ENCODE measurements at places on chromosomes 12 and 14.

- DNase-seq, result no peak
These were observed 207.8 kb upstream of the OTX2 start for GRCh38 chr14:57018065-57018464.

DNA sequence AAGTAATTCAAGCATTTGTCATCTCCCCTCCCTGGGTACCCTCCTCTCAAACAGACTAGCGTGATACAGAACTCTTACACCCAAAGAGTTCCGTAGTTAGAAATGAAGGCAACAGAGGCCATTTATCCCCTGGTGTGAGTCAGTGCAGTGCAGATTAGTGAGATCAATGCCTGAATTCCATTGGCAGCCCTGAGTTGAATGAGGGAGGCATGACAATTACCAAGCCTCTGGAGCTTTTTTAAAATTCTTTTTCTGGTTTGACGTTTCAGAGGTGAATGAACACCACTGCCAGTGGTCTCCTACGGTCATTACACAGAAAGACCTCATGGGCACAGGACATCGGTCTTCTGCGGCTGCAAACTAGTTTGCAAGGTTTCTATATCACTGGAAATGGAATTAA is 94.4 kb downstream of the PRIMA1 start:
- DNase-seq, result no peak

GRCh38 chr12:114218136-114218535 is 187.8 kb downstream of the TBX5 start:
- no peak for DNase-seq

DNA sequence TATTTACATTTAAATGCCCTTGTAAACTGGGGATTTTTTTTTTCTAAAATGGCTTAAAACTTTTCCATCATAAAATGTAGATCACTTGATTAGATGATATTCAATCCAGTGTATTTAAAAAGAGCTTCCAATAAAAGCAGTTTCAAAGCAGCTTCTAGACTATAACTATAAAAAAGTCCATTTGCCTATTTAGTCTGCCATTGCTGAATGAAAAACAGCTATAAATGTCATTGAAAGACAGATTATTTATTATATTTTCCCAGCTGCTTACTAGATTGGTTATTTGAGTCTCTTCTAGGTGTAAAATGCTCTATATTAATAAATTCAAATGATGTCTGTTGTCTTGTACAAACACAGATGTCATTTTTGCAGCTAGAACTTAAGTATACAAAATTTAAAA is 414.8 kb downstream of the RMST start:
- DNase-seq, result no peak

- DNase-seq, result no peak
These were observed 53.7 kb downstream of the FOXN4 start for GRCh38 chr12:109255377-109255776.

- DNase-seq, result no peak
These were observed 163.6 kb upstream of the PLEKHG7 start for GRCh38 chr12:92539110-92539749.

GRCh38 chr14:53328841-53329240 is 175.7 kb upstream of the DDHD1 start:
- no peak for DNase-seq

GRCh38 chr12:12081836-12082497 is 11.2 kb downstream of the BCL2L14 start:
- DNase-seq, result no peak

GRCh38 chr12:573232-573631 is 90.0 kb downstream of the NINJ2 start:
- DNase-seq, result no peak

DNA sequence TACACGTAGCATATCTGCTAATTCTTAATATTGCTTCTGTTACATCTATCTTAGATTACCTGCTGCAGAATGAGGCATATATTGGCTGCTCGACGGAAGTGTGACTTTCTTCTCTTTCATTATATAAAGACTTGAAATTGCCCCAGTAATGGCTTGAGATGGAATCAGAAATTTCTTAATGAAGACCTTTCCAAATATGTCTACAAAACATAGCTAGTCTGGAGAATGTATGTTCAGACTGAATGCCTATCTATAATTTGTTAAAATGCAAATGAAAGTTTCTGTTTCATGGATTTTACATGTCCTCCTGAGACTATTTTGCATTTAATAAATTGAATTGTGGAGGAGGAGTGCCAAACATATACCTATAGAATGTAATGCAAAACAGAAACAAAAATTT is at the start of gene TAS2R10:
Gene TAS2R10 (minus strand): TSS at position 101 of the 400 bp plus-strand sequence. CDS start 89 bp downstream, at position 12.
- DNase-seq, result no peak

DNA sequence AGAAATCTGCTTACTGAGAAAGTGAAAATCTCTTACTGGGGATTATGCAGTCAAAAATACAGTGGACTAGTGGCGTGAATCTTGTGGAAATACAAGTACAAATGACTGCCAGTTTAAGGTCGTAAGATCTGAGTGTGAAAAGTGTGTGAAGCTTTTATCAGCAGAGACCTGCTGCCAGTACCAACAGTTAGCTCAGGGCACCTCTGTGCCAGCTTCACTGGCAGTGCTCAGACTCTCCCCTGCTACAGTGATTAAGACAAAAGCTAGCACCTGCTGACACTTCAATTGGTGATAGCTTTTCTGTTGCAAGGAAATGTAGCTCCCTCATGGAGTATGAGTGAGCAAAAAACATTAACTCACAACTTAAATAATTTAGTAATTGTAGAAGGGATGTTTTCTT is 185.1 kb downstream of the ANO6 start:
- DNase-seq, result no peak

GRCh38 chr14:101535232-101535631 is 26.1 kb upstream of the DIO3 start:
- no peak for DNase-seq

DNA sequence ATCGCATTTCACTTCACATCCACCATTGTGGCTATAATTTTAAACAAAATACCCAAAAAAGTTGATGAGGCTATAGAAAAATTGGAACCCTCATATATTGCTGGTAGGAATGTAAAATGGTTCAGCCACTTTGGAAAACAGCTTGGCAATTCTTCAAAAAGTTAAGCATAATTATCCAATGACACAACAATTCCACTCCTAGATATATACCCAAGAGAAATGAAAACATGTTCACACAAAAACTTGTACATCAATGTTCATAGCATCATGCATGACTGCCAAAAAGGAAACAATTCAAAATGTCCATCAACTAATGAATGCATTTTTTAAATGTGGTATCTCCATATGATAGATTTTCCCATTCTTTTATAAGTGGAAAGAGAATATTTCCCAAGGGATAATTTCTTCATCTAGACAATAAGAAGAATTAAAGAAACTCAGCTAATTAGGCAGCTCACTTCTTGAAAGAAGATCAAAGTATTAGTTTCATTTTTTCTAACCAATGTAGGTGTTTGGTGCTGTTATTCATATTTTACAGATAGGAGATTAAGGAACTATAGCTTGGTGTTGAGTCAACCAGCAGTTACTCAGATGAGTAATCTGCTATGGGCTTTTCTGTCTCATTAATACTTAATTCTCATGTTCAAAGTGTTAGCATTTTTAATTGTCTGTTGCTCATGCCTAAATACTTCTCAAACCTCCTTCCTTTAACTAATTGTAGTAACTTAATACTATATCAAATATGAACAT is 32.8 kb downstream of the YEATS4 start:
- DNase-seq, result no peak

DNA sequence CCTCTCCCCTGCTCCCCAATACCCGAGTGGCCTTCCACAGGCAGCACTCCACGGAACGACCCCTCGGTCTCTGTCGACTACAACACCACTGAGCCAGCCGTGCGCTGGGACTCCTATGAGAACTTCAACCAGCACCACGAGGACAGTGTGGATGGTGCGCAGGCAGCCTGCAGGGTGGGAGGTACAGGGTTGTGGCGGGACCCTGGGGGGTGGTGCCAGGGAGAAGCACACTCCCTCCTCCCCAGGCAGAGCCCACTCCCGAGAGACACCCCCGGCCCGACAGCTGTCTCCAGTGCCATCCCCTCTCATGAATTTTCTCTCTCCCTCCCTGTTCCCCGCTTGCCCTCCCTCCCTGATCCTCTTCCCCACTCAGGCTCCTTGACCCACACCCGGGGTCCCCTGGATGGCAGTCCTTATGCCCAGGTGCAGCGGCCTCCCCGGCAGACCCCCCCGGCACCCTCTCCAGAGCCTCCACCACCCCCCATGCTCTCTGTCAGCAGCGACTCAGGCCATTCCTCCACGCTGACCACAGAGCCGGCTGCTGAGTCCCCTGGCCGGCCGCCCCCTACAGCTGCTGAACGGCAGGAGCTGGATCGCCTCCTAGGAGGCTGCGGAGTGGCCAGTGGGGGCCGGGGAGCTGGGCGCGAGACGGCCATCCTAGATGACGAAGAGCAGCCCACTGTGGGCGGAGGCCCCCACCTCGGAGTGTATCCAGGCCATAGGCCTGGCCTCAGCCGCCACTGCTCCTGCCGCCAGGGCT is 9.0 kb downstream of the TNS2 start:
- DNase-seq, result no peak

GRCh38 chr12:97944576-97944975 is 482.0 kb downstream of the RMST start:
- no peak for DNase-seq

DNA sequence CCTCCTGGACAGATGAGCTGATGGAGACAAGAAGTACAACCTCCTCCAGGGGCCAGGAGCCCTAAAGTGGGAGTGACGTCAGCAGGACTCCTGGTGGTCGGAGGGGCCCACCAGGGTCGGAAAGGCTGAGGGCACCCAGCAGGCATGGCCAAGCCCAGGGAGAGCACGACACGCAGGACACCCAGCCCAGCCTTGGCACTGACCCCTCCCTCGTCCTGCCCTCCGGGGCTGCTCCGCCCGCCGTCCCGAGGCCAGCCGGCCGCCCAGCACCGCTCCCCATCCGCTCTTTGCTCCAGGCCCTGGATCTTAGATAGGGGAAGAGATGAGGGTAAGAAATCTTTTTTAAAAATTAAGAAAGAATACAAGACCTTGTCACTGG is 14.4 kb upstream of the RPLP0 start:
- no peak for DNase-seq

- DNase-seq, result no peak
These were observed 396.7 kb downstream of the NPAS3 start for GRCh38 chr14:33335366-33335765.

GRCh38 chr12:49223590-49224369 is 34.9 kb upstream of the TUBA1A start:
- no peak for DNase-seq

GRCh38 chr12:92145481-92145730 is 240 bp downstream of the BTG1 start:
- DNase-seq, result no peak

- DNase-seq, result no peak
These were observed 7.2 kb upstream of the CCDC197 start for GRCh38 chr14:93989939-93990338.

- DNase-seq, result no peak
These were observed 123.8 kb downstream of the AACS start for GRCh38 chr12:125189015-125189414.

GRCh38 chr12:111170543-111170942 is 198.4 kb downstream of the PHETA1 start:
- no peak for DNase-seq

- DNase-seq, result no peak
These were observed 145.0 kb downstream of the PRKCH start for GRCh38 chr14:61466249-61466904.

DNA sequence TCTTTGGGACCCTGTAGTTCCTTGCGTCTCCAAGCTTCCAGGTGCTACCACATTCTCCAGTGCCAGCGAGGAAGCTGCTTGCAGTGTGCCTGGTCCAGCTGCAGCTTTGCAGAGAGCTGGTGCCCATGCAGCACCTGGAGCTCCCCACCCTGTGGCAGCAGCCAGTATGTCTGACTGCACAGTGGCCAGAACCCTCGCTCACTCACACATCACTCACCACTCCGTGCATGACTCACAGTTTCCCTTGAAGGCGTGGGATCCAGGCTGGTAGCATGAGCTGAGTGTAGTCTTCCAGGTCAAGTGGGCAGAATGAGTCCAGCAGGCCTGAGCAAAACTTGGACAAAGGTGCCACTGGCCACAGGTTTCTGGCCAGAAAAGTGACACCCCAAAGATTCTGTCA is 33.6 kb downstream of the SDR9C7 start:
- DNase-seq, result no peak

- DNase-seq, result no peak
These were observed 9.7 kb downstream of the MOK start for GRCh38 chr14:102295270-102295669.

DNA sequence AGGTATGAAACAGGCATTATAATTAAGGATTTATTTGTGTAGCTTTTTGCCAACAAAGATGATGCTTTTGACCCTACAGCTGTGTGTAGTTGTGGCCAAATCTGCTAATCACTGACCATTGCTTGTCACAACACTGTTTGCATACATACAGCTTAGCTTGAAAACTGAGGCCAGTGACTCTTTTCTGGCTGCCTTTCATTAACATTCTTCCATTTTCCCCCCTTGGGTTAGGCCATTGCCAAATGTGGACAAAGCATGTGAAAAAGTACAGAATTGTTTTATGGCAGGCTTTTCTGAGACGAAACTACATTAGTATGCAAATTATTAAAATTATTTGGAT is 263.3 kb downstream of the SLC16A7 start:
- DNase-seq, result no peak

GRCh38 chr12:30925607-30926242 is 823 bp upstream of the TSPAN11 start:
- DNase-seq, result no peak

DNA sequence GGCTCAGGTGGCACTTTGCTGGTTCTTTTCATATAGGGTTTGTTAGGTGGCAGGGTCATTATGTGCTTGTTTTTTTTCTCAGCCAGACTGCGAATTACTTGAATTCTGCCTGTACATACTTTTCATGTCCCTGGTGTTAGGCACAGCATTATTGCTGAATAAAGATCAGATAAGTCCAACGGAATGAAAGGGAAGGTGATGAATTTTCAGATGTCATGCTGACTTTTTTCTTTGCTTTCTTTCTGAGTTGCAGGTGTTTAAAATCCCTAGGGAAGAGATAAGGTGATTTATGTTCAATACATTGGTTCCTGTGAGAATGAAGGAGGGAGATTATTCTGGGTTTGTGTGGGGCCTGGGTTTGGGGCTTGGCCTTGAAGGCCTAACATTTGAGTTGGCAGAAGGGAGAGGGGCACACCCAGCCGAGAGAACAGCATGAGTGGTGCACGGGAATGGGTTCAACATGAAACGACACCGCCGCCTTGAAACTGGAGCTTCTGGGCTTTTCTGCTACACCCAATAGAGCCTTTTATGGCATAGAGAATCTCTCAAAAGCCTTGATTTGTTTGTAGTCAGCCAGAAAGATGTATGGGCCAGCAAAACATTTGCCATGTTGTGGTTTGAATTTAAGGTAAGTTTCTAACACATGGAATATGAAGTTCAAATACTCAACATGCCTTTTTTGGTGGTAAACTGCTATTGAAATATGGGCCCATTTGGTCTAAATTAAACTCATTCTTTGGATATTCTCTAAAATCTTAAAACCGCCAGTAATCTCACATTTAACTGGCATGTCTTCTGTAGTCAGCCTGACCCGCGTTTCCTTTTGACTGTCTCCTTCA is 477.0 kb downstream of the PCNX1 start:
- DNase-seq, result no peak

- DNase-seq, result no peak
These were observed 9.8 kb downstream of the RTL1 start for GRCh38 chr14:100893760-100894159.
